GM20000 (cell line): ENCODE measurements at places on chromosomes 3 and 15.

DNA sequence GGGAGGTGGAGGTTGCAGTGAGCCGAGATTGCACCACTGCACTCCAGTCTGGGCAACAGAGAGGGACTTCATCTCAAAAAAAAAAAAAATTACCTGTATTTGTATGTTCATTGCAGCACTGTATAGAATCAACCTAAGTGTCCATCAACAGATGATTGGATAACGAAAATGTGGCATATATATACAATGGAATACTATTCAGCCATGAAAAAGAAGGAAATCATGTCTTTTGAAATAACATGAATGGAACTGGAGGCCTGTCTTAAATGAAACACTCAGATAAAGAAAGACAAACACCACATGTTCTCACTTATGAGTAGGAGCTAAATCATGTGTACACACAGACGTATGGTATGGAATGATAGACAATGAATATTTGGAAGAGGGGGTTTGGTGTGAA, 59.4 kb upstream of the MEF2A start:
- DNase-seq = no peak

DNA sequence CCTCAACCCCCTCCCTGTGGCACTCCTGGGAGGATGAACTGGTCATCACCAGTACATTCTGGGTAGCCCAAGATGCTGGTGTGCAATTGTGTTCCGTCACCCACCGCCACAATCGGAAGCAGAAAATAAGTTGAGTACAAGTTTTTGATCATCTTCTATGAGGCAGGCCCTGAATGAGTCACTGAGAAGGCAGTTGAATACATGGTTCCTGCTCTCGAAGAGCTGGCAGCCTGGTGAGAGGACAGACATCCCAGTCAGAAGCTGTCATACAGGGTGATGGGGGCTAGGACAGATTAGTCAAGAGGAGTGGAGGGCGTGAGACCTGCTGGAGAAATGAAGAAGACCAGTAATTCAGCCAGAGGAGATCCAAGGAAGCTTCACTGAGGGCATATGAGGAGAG, 6.2 kb downstream of the CEMIP start:
- no peak for DNase-seq

DNA sequence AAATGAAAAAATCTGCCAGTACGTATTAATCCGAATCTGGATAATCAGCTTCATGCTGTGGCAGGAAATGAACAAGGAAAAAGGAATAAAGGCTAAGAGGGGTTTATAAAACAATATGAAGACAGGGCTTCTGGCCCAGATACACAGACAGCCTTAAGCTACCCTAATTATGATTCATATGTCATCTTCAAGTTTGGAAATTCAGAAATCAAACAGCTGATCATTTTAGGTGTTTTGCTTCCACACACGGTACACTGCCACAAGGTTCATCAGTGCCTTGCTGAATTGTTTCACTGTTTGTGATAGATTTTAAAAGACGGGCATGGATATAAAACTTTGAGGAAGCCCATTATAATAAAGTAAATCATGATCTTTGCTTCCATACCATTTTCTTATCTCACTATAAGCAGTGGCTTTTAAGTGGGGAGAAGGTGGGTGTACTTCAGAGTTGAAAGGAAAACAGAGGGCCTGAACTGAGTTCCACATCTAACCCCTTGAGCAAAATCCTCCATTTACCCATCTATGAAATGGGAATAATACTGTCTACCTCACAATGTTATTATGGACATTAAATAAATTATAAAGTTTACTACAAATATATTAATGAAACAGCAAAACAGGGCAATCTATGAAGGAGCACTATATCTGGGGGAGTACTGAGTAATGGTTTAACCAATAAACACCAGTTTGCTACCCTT, 15.7 kb downstream of the GTPBP8 start:
- DNase-seq = no peak

DNA sequence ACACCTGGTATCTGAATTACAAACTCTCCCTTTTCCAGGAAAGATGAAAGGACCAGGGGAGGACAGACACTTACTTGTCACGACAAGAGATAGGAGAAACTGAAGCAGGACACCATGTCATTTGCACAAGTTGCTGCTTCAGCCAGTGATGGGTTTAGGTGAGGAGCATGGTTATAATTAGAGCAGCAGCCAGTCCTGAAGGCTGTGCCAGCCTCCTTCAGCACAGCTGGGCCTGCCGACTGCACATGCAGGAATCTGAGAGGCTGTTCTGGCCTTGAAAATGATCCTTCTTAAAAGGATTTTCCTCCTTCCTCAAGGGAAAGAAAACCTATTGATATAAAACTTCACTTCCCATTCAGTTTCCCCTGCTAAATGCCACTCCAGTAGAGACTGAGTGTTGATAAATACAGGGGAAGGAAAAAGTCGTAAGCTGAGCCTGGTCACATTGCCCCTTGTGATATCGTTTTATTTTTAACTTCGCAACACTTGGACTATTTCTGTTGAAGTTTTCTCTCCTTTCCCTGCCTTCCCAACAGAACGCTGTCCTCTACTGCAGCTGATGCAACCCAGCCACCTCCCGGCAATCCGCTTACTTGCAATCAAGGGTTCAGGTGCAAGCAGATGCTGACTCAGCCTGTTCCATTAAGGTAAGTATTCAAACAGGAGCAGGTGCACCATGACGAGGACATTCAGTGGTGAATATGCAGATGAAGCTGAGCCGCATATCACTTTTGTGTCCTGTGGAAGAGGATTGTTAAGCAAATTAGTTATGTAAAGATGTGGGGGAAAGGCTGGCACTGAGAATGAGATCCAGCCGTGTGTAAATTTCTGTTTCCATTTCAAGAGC, at the start of gene FBXO40:
FBXO40 (plus strand) TSS at position 524 of the 847 bp plus-strand sequence. CDS start 27,197 bp downstream, outside the sequence.
- DNase-seq = no peak

GRCh38 chr15:83323296-83323711, 38.8 kb upstream of the BNC1 start:
- no peak for DNase-seq

GRCh38 chr15:67380921-67381320, 126.3 kb downstream of the IQCH start:
- no peak for DNase-seq

DNA sequence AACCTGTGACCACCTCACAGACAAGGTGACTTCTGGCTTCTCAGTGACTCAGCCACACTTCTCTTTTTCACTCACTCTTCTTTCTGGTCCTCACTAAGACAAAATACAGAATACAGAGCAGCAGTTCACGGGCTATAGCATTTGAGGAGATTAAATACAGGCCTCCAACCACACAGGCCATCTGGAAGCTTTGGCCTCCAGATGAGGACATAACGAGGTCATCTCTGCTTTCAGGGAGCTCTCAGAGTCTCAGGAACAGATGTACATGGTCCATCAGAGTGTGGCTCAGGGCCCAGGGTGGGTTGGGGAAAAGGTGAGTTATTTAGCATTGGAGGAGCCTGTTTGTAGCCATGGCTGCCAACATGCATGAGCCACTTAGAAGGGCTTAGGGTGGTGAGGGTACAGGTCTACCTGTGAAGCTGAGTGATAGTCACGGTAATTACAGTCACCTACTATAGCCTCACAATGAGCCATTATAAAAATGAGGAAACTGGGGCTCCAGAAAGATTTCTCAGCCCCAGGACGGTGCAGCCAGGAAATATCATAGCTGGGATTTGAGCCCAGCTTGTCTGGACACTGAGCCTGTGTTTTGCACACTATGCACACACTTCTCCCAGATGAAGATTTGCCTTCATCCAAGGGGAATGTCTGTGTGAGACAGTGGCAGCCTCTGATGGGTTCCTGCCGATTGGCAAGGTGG, 159.8 kb upstream of the CTDSPL start:
- no peak for DNase-seq

DNA sequence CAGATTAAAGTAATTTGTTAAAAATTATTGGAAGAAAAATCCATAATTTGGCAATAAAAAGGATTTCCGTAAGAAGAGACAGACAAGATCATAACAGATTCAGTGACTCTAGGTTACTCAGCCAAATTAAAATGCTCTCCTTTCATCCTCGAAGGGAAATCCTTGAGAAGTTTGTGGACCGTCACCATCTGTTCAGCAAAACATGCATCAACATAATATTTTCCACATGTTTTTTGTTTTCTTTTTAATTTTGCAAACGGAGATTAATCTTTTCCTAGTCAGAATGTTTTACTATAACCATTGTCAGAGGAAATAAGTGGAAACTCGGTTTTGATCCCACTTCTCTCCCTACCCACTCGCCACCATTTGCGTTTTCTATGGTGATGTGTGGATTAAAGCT, 128.3 kb downstream of the TMCO5A start:
- DNase-seq = no peak

- DNase-seq = no peak
Observed at GRCh38 chr3:170469151-170470062, 50.7 kb downstream of the CLDN11 start.

DNA sequence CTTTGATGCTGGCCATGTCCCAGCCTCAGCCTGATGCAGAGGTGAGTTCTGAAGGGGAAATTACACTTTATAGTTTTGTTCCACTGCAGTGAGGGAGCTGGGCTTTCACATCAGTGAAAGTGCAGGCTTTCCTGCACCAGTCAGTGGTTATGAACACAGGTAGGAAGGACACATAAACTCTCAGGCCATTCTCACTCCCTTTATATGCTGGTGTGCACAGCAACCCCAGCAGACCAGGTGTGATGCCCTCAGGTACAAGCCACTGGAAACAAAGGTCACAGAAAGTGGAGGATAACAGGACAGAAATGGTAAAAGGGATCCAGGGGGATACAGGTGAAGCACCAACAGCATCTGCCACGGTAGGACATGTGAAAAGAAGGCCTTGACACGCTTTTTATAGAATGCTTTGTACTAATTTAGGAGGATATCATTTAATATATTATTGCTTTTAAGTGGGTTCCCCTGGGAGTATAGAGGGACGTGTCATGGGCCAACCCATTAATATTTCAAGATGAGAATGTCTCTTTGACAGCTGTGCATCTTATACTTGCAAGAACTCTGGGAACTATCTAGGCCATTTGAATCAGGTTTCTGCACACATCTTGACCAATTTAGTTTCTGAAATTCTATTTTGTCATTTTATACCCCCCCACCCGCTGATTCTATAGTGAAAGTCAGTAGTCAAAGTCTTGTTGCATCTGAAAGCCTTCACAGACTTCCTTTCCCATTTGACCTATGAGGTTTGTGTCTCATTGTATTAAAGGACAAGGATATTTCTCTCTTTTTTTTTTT, 25.0 kb upstream of the BLM start:
- DNase-seq = peak; percentile 52

- no peak for DNase-seq
Observed at GRCh38 chr3:145355206-145355605, 805.8 kb downstream of the PLOD2 start.

DNA sequence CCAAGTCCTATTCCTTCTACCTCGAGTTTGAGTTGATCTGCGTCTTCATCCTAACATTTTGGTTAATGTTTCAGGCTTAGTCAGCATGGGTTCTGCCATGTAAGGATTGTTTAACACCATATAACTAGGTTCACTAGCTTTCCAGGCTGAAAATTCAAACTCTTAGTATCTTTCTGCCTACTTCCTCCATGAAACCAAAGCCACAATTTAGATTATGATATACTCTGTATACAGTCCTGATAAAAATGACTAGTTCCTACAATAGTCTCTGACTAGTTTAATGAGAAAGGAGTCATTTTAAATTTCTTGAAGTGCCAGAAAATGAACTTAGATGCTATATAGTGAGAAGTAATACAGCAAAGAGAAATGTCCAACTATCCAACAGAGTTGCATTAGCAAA, 6.6 kb upstream of the BTLA start:
- DNase-seq = no peak

GRCh38 chr15:66595332-66595731, 29.5 kb upstream of the LCTL start:
- DNase-seq = no peak

GRCh38 chr3:80618295-80619256, 850.8 kb upstream of the ROBO1 start:
- DNase-seq = no peak

- peak; percentile 30 for DNase-seq
Observed at GRCh38 chr15:45790325-45790943, 155.6 kb downstream of the SQOR start.

DNA sequence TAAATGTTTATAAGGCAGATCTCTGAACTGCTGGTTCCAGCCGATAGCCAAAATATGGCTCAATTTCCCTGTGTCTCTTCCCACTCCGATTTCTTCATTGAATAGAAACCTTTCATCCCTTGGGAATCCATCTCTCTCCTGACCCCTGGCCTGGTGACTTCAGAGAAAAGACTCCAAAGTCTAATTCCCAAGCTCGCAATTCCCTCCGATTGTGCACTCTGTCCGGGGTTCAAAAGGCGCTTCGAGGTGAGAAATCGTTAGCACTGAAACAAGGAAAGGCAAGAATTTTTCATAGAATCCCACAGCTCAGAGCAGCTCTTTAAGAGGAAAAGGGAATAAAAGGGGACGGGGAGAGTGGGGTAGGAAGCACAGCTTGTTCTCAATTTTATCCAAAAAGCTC, 18.4 kb upstream of the RAD18 start:
- no peak for DNase-seq

- no peak for DNase-seq
Observed at GRCh38 chr3:9881441-9881840, 1.4 kb upstream of the CIDEC start.

- DNase-seq = no peak
Observed at GRCh38 chr3:160023476-160023875, 34.8 kb downstream of the IL12A start.

DNA sequence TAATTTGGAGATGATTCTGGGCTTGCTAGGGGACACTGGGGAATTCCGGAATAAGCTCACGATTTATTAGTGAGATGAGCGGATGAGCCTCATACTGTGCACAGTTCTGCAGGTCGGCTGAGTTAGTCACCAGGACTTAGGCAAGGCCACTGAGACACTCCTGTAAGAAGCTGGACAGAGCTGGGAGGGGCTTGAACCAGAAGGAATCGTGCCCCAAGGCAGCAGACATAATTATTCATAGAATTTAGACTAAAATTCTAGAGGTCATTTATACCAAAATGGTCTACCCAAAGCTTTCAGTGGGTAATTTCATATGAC, 121.4 kb downstream of the VGLL4 start:
- DNase-seq = no peak

DNA sequence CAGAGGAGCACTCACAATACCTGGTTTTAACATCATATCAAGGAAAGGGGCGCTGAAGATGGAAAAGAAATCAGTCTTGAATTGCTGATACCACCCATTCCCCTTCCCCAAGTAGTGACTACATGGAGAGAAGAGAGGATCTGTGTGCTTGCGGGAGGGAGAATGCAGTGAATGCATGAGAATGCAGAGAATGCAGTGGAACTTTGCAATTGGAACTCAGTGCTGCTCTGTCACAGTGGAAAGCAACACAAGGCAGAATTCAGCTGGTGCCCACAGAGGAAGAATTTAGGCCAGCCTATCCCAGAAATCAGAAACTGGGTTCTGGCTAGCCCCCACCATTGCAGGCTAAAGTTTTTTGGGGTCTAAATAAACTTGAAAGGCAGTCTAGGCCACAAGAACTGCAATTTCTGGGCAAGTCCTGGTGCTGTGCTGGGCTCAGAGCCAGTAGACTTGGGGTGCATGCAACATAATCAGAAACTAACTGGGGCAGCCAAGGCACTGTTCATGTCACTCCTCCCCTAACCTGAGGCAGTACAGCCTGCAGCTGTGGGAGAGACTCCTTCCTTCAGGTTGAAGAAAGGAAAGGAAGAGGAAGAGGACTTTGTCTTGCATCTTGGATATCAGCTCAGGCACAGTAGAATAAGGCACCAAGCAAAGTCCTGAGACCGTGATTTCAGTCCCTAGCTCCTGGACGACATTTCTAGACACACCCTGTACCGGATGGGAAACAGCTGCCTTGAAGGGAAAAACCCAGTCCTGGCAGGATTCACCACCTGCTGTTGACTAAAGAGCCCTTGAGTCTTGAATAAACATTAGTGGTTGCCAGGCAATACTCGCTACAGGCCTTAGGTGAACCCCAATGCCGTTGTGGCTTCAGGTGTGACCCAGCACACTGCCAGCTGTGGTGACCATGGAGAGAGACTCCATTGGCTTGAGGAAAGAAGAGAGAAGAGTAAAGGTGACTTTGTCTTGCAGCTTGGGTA, 329.3 kb downstream of the TBL1XR1 start:
- no peak for DNase-seq
